ENCODE measurements at places on chromosomes 7 and 10.

- no peak for DNase-seq
Observed at GRCh38 chr10:86535132-86535882, 13.7 kb upstream of the WAPL start.

DNA sequence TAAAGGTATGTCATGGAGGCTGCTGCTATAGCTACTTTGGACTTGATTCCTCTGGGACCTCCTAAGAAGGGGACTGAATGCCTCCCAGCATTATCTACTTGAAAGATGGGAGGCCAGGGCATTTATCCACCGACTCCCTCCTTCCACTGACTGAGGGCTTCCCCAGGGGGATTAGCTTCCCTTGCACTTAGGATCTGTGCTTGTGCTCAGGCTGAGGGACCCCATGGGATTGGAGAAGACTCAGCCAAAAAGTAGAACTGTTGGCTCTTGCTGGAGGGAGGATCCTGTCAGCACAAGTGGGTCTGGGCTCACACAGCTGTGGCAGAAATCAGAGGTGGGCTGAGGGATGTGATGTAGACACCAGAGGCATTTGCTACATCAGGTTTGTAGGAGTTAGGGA lies 81.5 kb upstream of the SYPL1 start:
- DNase-seq: no peak

GRCh38 chr10:125164421-125164820 lies 4.1 kb upstream of the CTBP2 start:
- no peak for DNase-seq

DNA sequence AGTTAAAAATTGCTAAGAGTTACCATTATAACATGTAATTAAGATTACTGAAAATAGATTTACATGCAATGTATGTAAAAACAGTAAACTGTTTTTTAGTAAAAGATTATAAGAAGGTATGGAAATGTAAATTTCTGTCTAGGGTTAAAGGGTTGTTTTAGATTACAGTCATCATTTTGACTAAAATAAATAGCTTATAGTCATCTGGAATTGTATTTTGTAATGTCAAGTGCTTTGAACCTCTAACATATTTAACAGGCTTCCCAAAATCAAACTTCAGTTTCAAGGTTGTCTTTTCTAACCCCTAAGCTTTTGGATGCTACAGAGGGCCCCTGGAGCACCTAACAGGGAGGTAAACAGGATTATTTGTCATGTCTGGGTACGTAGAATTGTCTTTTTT lies 35.0 kb upstream of the ZNF746 start:
- DNase-seq: no peak

GRCh38 chr10:6134099-6134823 lies 45.4 kb downstream of the RBM17 start:
- no peak for DNase-seq

DNA sequence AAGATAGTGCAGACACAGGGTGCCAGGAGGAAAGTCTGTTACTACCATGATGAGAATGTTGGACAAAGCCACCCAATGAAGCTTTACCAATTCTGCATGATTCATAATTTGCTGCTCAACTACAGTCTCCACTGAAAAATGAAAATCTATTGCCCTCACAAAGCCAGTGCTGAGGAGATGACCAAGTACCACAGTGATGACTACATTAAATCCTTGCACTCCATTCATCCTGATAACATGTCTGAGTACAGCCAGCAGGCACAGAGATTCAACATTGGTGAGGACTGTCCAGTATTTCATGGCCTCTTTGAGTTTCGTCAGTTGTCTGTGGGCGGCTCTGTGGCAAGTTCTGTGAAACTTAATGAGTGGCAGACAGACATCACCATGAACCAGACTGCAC lies 144.0 kb downstream of the PLCE1 start:
- DNase-seq: no peak

- no peak for DNase-seq
Observed at GRCh38 chr7:22469371-22470143, 30.4 kb downstream of the STEAP1B start.

DNA sequence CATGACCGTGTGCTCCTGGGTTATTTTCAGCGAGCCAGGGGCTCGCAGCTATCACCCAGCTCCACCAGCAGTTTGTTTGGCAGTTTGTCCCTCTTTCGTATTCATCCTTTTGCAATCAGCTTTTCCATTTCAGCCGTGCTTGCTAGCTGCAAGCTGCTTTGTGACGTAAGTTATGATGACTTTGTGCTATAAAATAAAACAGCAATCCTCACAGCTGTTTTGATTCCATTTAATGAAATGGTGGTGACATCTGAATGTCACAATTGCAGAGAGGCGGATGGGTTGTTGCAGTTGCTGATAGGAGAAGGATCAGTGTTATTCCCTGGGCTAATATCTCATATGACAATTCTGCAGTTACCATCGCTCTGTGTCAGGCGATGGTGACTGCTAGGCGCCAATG lies 251.7 kb downstream of the SNX10 start:
- no peak for DNase-seq

DNA sequence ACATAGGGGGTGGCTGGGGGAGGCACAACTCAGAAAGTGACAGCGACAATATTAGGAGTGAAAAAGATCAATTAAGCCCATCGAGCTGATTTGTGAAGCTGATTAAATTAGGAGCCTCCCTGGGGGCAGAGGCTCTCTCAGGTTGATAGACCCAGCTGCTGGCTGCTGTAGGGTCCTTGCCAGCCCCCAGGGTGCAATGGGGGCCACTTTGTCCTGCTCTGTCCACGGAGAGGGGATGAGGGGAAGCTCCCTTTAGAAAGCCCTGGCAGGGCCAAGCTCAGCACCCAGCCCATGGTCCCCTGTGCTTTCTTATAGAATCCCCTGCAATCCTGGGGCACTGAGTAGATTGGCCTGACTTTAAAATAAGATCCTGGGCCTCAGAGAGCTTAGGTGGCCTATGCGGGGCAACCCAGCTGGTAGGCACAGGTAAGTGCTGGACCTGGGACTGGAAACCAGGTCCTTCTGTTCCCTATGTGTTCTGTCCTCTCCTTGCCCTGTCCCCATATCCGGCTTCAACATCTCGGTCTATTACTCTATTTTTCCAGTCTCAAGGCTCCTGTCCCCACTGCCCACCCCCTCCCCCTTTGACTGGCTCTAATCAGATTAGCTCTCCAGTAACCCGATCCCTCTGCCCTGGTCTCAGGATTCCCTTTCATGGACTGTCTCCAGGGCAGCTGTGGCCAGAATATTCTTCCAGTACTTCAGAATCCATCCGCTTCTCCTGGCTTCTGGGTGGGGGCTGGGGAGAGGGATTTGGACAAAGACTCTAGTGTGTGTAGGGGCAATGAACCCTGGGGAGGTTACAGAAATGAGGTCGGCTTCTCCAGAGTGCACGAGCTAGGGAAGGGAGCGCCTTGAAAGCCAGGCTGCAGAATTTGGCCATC lies 259.6 kb downstream of the RPS24 start:
- no peak for DNase-seq

DNA sequence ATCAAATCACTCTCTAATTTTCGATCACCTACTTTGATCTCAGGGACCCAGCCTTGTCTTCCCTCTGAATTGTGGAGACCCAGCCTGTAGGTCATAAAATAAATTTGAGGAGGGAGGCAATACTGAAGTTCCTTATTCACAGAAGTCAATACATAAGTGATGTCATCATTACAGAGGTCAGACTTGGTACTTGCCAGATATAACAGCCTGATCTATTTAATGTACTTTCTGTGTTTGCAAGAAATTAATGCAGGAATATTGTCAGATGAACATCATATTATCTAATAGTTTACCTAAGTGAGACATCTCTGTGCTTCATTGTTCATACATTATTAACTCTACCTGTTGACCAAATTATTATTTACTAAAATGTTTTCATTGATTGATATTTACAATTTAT lies 105.6 kb downstream of the GPAM start:
- DNase-seq: no peak

GRCh38 chr7:152574892-152575548 lies 100.9 kb downstream of the XRCC2 start:
- no peak for DNase-seq

DNA sequence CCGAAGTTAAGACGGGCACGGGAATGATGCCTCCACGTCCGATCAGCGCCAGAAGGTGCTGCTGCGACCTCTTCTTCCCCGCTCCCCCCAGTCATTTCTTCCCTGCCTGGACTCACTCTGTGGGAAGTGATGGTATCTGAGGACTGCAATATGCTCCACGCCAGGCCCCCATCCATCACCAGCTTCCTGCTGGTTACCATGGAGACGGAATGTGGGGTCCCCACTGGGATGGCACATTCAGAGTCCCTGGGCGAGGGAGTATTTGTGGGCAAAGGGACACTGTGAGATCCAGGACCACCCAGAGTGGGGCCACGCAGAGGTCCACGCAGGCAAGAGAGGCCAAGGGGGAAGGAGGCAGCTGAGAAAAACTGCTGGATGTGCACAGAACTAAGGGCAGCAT lies 39.7 kb downstream of the CARD11 start:
- DNase-seq: no peak
